Trophoblast cell (in vitro differentiated cells and primary cell): ENCODE measurements at places on chromosomes 12 and 14.

- H3K27ac ChIP-seq, result no peak overlapping the region
- H3K27me3 ChIP-seq, result no peaks in the 10 kb centered on the region
- H3K4me3 ChIP-seq, result no peak overlapping the region
- peaks cover 29% of the 10 kb centered on the region for H3K4me1 ChIP-seq
- H3K36me3 ChIP-seq, result no peaks in the 10 kb centered on the region
- peak; percentile 92 for DNase-seq
Observed at GRCh38 chr12:11797317-11797913, 147.9 kb downstream of the ETV6 start.

DNA sequence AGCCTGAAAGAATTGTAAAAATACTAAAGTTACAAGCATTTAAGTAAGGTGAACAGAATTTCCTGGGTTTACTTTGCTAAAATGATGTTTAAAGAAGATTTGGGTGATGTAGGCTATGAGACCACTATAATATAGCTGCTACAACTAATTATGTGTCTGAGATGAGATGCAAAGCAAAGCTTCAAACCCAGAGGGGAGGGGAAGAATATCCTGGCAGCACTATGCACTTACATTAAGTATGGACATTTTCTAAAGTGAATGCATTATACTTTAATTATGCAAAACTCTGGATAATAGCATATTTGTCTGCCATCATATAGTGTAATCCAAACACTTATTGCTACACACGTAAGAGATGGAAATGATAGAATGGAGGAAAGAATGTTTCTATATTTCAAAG is 1003.7 kb downstream of the GALC start:
- no peak overlapping the region for H3K4me3 ChIP-seq
- no peaks in the 10 kb centered on the region for H3K4me1 ChIP-seq
- H3K27me3 ChIP-seq, result no peaks in the 10 kb centered on the region
- no peaks in the 10 kb centered on the region for H3K36me3 ChIP-seq
- no peak for DNase-seq

GRCh38 chr12:52255926-52256583 is 18.4 kb upstream of the KRT86 start:
- no peak overlapping the region for H3K4me3 ChIP-seq
- H3K27ac ChIP-seq, result no peak overlapping the region
- H3K4me1 ChIP-seq, result no peaks in the 10 kb centered on the region
- DNase-seq, result no peak

DNA sequence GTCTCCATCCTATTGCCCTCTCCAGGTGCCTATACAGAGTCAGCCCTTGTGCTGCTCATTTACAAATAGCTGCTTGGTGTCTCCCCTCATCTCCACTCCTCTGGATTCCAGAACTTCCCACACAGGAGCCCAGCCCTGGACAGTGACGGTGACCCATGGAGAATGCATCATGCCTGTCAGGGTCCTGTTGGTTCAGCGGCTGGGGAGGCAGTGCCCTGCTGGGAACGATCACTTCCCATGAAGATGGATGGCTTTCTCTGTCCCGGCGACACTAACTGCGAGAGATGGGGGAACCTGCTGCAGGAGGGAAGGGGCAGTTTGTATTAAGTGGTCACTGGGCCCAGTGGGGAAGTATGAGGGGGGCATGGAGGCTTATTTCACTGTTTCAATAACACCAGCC is 395.0 kb upstream of the TBX3 start:
- H3K36me3 ChIP-seq, result no peaks in the 10 kb centered on the region
- no peak overlapping the region for H3K4me3 ChIP-seq
- no peaks in the 10 kb centered on the region for H3K4me1 ChIP-seq
- H3K27me3 ChIP-seq, result no peaks in the 10 kb centered on the region

DNA sequence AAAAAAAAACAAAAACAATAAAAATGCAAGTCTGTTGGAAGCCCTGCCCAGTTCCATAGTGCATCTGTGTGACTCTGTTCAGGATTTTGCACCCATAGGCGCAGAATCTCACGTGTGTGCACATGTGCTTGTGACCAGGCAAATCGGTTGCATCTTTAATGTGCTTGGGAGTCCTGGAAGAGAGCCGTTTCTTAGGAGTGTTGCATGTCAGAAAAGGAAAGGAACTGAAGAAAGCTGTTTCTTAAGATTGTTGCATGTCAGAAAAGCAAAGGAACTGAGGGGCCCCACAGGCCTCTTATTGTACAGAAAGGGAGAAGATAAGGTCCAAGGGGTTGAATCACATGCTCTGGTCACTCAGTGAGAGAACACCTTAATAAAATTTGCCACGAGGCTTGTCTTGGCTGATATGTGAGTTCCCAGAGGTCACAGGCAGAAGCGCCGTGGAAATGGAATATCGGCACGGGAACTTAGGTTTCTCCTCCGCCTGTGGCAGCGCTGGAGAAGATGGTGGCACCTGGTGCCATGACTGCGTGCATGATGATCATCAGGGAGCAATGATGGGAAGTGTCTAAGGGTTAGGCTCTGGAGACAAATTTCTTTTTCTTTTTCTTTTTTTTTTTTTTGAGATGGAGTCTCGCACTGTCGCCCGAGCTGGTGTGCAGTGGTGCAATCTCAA is 90.0 kb downstream of the LRRC74A start:
- no peaks in the 10 kb centered on the region for H3K27me3 ChIP-seq
- H3K36me3 ChIP-seq, result no peaks in the 10 kb centered on the region
- H3K4me3 ChIP-seq, result no peak overlapping the region
- H3K4me1 ChIP-seq, result peaks cover 47% of the 10 kb centered on the region
- no peak for DNase-seq

- H3K4me1 ChIP-seq, result no peaks in the 10 kb centered on the region
- no peak for DNase-seq
- H3K36me3 ChIP-seq, result no peaks in the 10 kb centered on the region
- no peak overlapping the region for H3K27ac ChIP-seq
Observed at GRCh38 chr12:32395026-32395425, 4.3 kb upstream of the FGD4 start.

DNA sequence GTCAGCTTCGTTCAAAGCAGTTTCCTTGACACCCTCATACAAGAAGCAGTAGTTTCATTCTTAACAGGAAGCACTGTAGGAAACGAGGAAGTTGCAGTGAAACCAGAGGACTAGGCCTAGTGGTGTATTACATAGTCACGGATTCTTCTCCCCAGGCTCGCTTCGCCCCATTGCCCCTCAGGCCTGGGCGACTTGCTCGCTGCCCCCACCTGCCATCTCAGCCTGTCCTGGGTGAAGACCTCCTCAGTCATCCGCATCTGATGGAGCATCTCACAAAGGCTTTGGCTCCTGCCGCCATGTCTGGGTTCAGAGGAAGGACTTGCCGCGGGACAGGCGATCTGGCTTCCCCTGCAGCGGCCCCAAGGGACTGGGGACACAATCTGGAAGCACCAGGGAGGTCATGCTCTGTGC is 93.5 kb downstream of the LMNTD1 start:
- no peaks in the 10 kb centered on the region for H3K27me3 ChIP-seq
- no peak overlapping the region for H3K27ac ChIP-seq
- no peaks in the 10 kb centered on the region for H3K4me1 ChIP-seq
- H3K4me3 ChIP-seq, result no peak overlapping the region
- no peaks in the 10 kb centered on the region for H3K36me3 ChIP-seq
- DNase-seq, result no peak

DNA sequence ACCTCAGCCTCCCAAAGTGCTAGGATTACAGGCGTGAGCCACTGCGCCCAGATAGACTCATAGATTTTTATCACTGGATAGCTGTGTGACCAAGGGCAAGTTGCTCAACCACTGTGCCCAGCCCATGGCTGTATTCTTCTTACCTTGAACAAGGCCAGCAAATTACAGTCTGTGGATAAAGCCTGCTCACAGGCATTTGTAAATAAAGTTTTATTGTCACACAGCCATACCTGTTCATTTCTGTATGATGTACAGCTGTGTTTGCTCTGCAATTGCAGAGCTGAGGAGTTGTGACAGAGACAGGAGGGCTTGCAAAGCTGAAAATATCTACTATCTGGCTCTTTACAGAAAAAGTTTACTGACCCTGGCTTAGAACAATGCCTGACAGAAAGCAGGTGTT is 35.2 kb upstream of the LHX5 start:
- no peak overlapping the region for H3K27ac ChIP-seq
- peaks cover 2% of the 10 kb centered on the region for H3K27me3 ChIP-seq
- H3K4me3 ChIP-seq, result no peak overlapping the region
- DNase-seq, result peak; percentile 10
- no peaks in the 10 kb centered on the region for H3K36me3 ChIP-seq

GRCh38 chr12:124968656-124969055 is 20.3 kb downstream of the DHX37 start:
- no peaks in the 10 kb centered on the region for H3K4me1 ChIP-seq
- H3K36me3 ChIP-seq, result peaks cover 79% of the 10 kb centered on the region
- no peak overlapping the region for H3K27ac ChIP-seq
- no peaks in the 10 kb centered on the region for H3K27me3 ChIP-seq

DNA sequence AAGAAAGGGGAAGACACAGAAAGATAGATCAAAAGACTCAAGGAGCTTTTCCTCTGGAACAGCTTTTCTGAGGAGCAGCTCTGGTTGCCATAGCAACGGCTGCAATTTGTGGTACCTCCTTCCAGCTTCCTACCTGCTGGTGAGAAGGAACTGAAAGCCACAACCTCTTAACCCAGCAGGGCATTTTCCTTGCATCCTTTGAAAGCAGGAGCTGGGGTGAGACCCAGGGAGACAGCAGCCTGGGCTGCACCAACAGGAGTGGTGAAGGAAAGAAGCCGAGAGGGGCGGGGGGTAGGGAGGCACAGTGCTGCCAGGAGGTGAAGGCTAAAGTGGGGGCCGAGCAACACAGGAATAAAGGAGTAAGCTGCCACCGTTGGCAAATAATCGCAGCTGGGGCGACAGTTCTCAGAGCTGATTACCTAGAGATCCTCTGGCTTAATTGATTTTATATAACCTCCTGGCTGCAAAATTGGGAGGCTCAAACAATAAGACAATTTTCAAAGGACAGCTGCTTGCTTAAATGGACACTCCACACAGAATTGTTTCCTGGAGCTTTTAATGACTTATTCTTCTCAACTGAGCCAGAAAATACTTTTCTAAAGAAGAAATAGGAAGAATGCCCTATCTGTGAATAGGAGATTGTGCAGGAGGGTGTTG is 129.4 kb downstream of the RPAP3 start:
- no peaks in the 10 kb centered on the region for H3K36me3 ChIP-seq
- no peak for DNase-seq
- no peak overlapping the region for H3K4me3 ChIP-seq
- H3K4me1 ChIP-seq, result no peaks in the 10 kb centered on the region
- no peak overlapping the region for H3K27ac ChIP-seq

DNA sequence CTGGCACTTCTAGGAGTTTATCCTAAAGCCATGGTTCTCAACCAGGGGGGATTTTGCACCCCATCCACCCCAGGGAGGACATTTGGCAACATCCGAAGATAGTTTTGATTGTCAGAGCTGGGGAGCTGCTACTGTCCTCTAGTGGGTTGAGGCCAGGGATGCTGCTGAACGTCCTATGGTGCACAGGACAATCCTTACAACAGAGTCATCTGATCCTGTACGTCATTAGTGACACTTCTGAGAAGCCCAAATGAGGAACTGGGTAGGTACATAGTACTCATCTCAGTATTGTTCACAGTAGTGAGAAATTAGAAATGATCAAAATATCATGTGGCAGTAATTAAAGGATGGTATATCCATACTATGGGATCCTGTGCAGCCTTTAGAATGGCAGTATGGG is 185.1 kb downstream of the CHST11 start:
- H3K27me3 ChIP-seq, result no peaks in the 10 kb centered on the region
- peak; percentile 37 for DNase-seq
- H3K4me1 ChIP-seq, result no peaks in the 10 kb centered on the region
- no peak overlapping the region for H3K27ac ChIP-seq
- no peak overlapping the region for H3K4me3 ChIP-seq

- H3K4me1 ChIP-seq, result no peaks in the 10 kb centered on the region
- no peak overlapping the region for H3K27ac ChIP-seq
- H3K27me3 ChIP-seq, result no peaks in the 10 kb centered on the region
- no peak overlapping the region for H3K4me3 ChIP-seq
Observed at GRCh38 chr14:29463727-29464395, 463.8 kb downstream of the PRKD1 start.

GRCh38 chr14:94312481-94313246 is 10.5 kb downstream of the SERPINA6 start:
- no peak overlapping the region for H3K27ac ChIP-seq
- no peak overlapping the region for H3K4me3 ChIP-seq
- H3K36me3 ChIP-seq, result no peaks in the 10 kb centered on the region
- DNase-seq, result no peak
- peaks cover 2% of the 10 kb centered on the region for H3K27me3 ChIP-seq

GRCh38 chr12:7293670-7294069 is 10.2 kb upstream of the ACSM4 start:
- H3K27me3 ChIP-seq, result no peaks in the 10 kb centered on the region
- H3K4me1 ChIP-seq, result no peaks in the 10 kb centered on the region
- no peaks in the 10 kb centered on the region for H3K36me3 ChIP-seq
- no peak for DNase-seq

GRCh38 chr12:55845361-55845760 is 2.6 kb upstream of the MMP19 start:
- no peak for DNase-seq
- no peaks in the 10 kb centered on the region for H3K36me3 ChIP-seq
- peaks cover 14% of the 10 kb centered on the region for H3K4me1 ChIP-seq
- H3K4me3 ChIP-seq, result no peak overlapping the region
- H3K27ac ChIP-seq, result no peak overlapping the region
- H3K27me3 ChIP-seq, result no peaks in the 10 kb centered on the region

DNA sequence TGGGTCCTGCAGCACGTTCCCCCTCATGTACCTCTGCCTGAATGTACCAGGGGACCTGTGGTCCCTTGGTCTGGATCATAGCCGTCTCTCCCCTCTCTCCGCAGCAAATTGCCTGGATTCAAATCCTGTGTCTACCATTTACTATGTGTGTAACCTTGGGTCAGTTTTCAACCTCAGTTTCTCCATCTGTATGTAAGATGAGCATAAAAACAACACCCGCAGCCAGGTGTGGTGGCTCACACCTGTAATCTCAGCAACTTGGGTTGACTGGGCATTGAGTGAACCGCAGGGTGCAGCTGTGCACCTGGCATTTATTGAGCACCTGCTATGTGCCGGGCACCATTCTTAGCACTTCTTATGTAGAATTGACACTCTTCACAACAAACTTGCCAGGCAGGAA is 14.1 kb downstream of the CYP46A1 start:
- H3K27ac ChIP-seq, result no peak overlapping the region
- DNase-seq, result no peak
- no peak overlapping the region for H3K4me3 ChIP-seq

- H3K27ac ChIP-seq, result no peak overlapping the region
- DNase-seq, result no peak
- no peaks in the 10 kb centered on the region for H3K27me3 ChIP-seq
Observed at GRCh38 chr14:35678403-35679028, 130.6 kb downstream of the RALGAPA1 start.

GRCh38 chr12:80509781-80510556 is 65.9 kb downstream of the PTPRQ start:
- no peak for DNase-seq
- no peaks in the 10 kb centered on the region for H3K4me1 ChIP-seq

DNA sequence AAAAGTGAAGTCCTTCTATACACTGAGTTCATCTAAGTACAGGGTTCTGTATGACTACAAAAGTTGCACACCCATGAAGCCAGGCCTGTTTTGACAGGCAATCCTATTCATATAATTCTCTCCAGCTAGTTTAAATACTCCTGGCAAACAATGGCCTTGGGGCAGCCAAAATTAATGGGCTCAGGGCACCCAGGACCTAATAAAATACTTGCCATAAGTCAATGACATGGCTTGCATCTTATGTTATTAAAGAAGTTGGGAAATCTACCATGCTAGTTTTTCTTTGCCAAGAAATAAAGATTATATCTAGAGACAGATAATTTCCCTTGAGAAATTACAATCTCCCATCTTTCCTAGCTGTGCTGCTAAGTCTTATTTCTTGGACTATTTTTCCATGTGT is 11.1 kb upstream of the TMTC1 start:
- no peaks in the 10 kb centered on the region for H3K36me3 ChIP-seq
- H3K4me3 ChIP-seq, result no peak overlapping the region
- no peak overlapping the region for H3K27ac ChIP-seq
